Activated T-helper 2 cell treated with anti-CD3 and anti-CD28 coated beads, Interferon-gamma antibody, Interleukin-2, Interleukin-4, amounts not matched to agents 10 μg/mL and 5 μg/mL and 100 μg/mL, durations not matched to agents 14 hours and 24 hours and 36 hours (primary cell): ENCODE measurements at places on chromosomes 2 and 18. TPM values are rescaled to one million over a fixed set of nuclear protein-coding genes. Genes with fewer than 3 reads are reported as not detected.

KCMF1 gene
- 82.6 and 86.3 TPM in 2 replicates for total RNA-seq

DNA sequence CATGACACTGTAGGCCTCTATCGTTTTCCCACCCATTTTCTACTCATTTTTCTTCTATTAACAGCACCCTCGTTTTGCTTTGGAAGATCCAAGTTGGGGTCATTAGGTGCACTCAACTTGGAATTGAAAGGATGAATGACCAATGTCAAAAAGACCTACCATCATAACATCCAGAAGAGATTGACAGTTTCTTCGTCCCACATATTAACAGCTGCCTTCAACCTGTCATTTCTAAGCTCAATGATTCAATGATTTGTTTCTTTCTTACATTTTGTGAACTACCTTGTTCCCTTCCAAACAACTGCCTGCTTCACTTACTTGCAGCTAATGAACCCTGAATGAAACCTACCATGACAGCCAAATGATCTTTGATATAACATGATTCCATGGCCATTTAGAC lies 224.0 kb upstream of the KCNH7 start:
- H3K27me3 ChIP-seq: no peaks in the 10 kb centered on the region
- no peaks in the 10 kb centered on the region for H3K4me1 ChIP-seq
- no peak overlapping the region for H3K4me3 ChIP-seq
- no peak for DNase-seq
- H3K27ac ChIP-seq: no peak overlapping the region

DNA sequence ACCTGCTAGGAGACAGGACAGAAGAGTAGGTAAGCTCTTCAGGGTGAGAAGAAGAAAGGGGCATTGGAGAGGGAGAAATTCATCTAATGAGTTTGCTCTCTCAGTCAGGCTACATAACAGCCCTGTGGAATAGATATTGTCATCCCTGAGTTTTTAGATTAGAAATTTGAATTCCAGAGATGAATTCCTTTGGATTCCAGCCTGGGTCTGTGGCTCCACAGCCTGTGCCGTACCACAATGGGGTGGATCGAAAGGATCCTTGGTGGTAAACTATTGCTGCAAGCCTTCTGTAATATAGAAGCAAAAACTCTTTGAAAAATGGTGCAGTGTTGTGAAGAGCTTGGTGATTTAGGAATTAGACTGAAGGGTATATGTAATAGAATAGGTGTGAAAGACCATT lies 21.0 kb downstream of the MYO1B start:
- no peak for DNase-seq
- no peak overlapping the region for H3K27ac ChIP-seq
- no peaks in the 10 kb centered on the region for H3K27me3 ChIP-seq
- H3K4me1 ChIP-seq: peaks cover 7% of the 10 kb centered on the region

GRCh38 chr2:179729966-179730365 lies 131.4 kb downstream of the ZNF385B start:
- no peaks in the 10 kb centered on the region for H3K4me1 ChIP-seq
- no peak for DNase-seq
- no peak overlapping the region for H3K4me3 ChIP-seq

DNA sequence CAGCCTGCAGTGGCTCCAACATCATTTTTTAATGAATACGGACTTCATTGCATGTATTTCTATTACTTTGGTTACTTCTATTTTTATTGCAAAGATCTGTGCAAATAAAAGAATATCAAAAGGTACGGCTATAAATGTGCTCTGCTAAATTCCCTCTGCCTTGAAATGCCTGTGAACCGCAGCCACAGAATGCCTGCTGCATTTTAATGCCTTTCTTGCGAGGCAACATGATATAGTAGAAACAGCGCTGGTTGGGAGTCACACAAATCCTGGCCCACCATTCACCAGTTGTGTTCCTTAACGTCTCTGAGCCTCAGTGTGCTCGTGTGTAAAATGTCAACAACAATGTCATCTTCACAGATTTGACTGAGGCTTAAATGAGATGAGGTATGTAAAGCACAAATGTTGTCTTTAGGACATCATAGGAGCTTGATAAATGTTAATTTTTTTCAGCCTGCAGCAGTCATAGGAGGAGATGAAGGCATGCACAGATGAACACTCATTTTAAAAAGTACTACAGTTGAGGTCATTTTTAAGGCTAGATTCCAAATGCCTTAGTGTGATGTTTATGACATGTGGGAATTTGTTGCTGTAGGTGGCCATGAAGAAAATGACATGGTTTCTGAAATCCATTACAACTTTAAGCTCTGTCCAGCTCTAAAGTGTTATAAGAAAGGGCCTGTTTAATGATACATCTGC lies 187.6 kb upstream of the NRP2 start:
- H3K36me3 ChIP-seq: no peaks in the 10 kb centered on the region
- no peak for DNase-seq
- H3K27ac ChIP-seq: no peak overlapping the region
- peaks cover 16% of the 10 kb centered on the region for H3K27me3 ChIP-seq

- no peaks in the 10 kb centered on the region for H3K36me3 ChIP-seq
- H3K27me3 ChIP-seq: peaks cover 4% of the 10 kb centered on the region
- H3K27ac ChIP-seq: no peak overlapping the region
Observed at GRCh38 chr2:152046940-152047339, 51.9 kb downstream of the CACNB4 start.
